AG20443 (cell line): ENCODE measurements at places on chromosomes 11 and 22.

GRCh38 chr11:45041596-45041995, 90.9 kb upstream of the TP53I11 start:
- no peak for DNase-seq

DNA sequence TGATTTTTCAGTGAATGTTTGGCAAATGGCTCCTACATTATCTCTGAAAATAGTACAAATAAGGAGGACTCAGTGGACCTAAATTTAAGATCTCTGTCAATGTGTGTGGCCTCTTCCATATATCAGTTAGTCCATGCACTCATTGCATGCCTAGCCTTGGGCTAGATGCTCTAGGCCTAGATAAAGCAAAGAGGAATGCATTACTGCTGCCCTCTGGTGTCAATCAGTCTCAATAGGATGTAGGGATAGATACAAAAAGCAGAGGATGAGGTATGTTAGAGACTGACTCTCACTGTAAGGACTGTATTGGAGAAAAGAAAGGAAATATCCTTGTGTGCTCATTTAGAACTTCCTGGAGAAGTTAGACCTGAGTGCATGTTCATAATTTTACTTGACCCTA, 42.0 kb downstream of the MS4A2 start:
- DNase-seq, result peak; percentile 9

DNA sequence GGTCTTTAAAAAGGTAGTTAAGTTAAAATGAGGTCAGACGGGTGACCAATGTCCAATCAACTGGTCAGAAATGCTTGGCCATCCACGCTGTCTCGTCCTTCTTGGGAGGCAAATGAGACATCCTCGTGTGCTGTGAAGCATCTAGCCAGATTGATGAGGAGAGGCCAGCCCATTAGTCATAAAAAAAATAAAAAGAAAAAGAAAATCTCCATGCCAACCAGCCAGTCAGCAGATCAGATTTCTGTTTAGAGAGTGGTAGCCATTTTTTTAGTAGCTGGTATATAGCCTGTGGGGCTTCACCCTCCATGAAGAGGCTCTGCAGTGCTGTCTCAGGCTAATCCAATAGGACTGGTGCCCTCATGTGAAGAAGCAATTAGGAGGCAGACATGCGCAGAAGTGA, 343.1 kb upstream of the SYN3 start:
- peak; percentile 63 for DNase-seq

- no peak for DNase-seq
These were observed 14.3 kb upstream of the C11orf96 start for GRCh38 chr11:43927925-43928707.

GRCh38 chr11:62054484-62055121, 69.2 kb upstream of the INCENP start:
- DNase-seq, result no peak

DNA sequence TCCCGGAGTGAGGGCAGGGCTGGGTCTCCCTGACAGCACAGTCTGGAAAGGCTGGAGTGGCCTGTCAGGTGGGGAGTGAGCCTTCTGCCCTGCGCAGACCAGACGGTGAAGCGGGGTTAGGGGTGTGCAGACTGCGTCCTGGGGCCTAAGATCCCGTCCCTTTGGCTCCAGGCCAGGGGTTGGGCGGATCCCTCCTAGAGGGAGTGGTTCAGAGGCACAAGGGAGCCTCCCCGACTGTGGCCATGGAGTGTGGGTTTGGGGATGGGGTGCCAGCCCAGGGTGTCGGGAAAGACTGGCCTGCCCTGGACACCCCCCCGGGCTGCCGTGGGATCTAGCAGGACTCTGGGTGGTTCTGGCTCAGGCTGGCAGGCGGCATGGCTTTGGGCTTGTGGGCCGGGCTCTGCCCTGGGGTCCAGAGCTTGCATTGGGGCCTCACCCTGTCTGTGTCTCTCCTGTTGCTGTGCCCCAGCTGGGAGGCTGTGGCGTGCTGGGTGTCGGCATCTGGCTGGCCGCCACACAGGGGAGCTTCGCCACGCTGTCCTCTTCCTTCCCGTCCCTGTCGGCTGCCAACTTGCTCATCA, 19.5 kb downstream of the TSPAN4 start:
- peak; percentile 30 for DNase-seq

DNA sequence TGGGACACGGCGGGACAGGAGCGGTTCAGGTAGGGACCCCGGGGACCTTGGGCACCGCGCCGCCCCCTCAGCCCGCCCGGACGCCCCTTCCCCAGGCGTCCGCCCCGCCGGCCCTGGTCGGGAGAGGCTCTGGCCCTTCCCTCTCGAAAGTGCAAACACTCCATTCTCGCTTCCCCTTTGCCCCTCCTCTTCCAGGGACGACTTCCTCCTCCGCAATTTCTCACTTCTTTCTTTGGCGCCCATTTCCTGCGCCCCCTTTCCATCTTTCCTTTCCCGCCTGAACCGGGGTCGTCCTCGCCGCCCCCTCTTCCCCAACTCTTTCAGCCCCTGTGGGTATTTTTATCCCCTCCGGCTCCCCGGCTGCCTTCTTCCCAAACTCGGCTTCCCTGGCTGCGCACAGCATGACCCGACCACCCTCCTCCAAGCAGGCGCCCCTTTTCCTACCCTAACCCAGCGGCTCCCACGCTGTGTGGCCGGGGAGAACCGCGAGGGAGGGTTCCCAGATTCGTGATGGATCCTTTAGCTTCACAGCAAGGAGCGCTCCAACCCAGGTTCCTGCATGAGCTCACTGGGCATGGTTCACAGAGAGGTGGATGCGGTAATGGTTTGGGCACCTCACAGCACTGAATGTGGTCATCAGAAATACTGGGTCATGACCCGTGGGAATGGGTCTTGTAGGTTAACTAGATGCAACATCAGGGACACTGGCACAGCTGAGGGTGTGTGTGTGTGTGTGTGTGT, 689 bp downstream of the RAB39A start:
- no peak for DNase-seq

DNA sequence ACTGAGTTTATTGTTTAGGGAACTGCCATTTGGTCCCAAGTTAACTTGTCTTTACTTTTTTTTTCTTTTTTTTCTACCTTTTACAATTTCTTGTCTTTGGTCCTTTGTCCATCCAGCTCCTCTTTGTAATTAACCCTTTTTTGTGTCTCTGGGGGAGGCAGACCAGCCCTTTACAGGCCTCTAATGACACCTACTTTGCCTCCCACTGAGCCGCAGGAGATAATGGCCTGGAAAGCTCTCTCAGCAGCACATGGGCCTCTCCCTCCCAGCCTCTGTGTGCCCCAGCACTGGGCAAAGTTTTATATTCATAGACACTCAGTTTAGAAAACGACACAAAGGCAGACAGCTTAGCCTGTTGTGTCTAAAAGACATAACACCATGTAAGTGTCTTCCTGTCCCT, 480.4 kb downstream of the SOX6 start:
- DNase-seq, result no peak

- DNase-seq, result no peak
These were observed 30.0 kb upstream of the SYT7 start for GRCh38 chr11:61610905-61611304.

GRCh38 chr11:61793829-61794204, 1.1 kb downstream of the FEN1 start:
- DNase-seq, result no peak

DNA sequence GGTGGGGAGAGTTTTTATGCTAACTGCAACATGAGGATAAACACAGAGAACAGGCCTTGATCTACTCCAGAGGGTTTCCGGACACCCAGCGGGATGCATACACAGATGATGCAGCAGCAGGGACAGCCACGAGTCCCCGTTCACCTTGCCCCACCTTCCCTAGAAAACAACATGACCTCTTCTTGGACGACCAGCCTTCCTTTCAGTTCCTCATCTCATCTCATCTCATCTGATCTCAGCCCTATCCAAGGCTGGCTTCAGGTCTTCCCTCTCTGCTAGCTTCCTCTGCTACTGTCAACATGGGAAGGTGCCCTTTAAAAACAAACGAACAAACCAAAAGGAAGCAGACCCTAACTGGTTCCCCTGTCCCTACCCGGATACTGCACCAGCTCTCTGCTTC, 1356.2 kb downstream of the TBC1D22A start:
- no peak for DNase-seq

- DNase-seq, result no peak
These were observed 30.5 kb upstream of the MSANTD2 start for GRCh38 chr11:124830749-124831148.

DNA sequence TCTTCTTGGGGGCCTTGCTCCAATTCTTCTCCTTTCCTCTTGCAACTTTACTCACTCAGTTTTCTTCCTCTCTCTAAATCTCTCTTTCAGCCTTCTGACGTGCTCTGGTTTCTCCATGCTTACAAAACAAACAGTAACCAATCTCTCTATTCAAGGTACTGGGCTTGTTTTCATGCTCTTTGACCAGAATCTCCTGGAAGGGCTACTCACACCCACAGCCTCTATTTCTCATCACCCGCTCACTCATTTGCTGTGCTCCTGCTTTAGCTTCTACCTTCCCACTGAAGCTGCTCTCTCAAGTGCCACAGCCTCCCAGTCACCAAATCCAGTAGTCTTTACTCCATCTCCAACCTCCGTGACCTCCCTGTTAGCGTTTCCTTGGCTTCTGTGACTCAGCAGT, 60.4 kb downstream of the SERGEF start:
- DNase-seq, result no peak

- peak; percentile 83 for DNase-seq
These were observed 30.9 kb downstream of the C22orf31 start for GRCh38 chr22:29030618-29031226.

DNA sequence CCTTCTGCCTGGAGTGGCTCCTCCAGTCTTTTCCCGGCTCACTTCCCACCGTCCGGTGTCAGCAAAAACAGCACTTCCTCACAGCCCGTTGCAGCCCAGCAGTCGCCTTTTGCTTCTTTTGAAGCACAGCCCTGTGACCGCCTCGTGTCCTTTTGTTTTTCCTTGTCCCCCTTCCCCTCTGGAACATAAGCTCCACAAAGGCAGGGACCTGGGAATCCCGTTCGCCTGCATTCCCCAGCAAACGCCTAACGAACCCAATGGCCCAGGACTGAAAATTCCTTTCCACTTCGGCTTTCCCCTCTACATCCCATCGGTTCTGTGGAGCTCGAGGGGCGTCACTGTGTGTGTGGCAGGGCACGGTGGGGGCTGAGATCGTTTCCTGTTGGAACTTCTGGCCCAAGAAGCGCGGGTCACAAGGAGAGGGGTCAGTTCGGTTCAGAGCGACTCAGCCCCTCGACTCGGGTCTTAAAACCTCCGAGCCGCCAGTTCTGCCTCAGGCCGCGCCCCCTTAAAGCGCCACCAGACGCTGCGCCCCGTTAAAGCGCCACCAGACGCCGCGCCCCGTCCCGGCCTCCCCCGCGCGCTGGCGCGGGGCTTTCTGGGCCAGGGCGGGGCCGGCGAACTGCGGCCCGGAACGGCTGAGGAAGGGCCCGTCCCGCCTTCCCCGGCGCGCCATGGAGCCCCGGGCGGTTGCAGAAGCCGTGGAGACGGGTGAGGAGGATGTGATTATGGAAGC, 841 bp downstream of the RIC8A start:
- peak; percentile 94 for DNase-seq

- no peak for DNase-seq
These were observed 375.1 kb downstream of the OPCML start for GRCh38 chr11:133156986-133157745.
